Fibroblast of the conjunctiva (primary cell): ENCODE measurements at places on chromosomes 5 and 9.

DNA sequence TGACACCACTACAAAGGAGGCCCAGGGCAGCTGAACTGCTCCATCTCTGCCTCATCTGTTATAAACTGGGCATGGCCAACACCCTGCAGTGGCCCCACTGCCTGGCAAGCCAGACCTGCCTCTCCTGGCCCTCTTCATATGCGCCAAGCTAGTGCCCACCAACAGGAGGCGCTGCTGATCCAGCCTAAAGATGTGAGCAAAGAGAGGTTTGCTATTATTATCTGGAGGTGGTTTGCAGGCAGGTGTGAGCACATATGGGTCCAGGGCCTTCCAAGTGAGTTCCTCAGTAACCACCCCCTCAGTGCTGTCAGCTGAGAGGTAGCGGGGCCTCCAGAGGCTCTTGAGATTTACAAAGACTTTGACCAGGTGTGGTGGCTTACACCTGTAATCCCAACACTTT is 232.2 kb downstream of the SYK start:
- no peak for DNase-seq

DNA sequence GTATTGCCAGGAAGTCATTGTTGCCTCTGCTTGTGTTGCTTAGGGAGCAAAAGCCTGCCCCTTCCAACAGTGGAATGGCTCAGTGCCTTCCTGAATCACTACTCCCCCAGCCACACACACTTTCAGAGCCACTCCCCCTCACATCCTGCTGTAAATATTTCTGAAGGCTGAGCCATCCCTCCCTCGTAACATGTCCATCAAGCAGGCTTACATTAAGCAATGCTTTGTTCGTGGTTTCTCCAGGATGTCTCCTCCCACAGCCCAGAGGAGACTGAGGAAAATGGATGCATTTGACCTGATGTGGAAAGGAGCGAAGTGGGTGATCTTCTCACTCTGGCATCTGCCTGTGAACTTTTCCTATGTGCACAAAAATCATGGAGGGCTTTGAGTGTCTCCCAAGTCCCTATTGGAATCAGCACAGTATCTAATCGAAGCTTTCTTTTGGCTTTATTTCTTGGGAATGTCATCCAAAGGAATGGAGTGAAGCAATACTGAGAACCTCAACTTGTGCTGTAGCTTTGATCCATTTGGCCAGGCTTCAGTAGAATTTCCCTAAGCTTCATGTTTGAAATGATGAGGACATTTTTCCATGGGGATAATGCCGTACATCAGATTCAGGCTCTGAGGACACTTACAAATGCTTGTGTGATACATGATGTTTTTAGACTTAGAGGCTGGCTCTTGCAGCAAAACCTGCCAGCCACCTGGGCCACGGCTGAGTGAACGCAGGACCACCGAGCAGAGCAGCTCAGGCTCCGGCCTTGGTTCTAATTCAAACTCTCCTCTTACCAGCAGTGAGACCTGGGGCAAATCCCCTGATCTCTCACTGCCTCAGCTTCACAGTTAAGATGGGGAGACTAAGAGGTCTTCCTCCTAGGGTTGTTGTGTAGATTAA is 389.1 kb downstream of the ENC1 start:
- DNase-seq = peak; percentile 59

DNA sequence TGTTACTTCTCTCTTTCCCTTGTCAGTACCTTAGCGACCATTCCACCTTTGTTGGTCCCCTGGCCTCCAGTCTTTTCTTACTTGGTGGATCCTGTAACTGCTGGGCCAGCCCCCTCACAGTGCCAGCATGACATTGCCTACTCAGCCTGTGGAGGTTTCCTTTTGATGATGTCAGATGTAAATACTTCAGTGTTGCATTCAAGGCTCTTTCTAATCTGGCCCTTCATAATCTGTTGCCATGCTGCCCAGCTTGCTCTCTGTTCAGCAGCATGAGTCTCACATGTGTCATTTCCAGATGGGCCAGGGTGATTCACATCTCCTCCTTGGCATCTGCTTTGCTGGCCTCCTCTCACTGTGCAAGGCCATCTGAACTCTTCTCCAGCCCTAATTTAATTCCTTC is 57.1 kb downstream of the MAST4 start:
- peak; percentile 45 for DNase-seq

- DNase-seq = no peak
Observed at GRCh38 chr5:56357426-56357825, 124.3 kb upstream of the ANKRD55 start.

DNA sequence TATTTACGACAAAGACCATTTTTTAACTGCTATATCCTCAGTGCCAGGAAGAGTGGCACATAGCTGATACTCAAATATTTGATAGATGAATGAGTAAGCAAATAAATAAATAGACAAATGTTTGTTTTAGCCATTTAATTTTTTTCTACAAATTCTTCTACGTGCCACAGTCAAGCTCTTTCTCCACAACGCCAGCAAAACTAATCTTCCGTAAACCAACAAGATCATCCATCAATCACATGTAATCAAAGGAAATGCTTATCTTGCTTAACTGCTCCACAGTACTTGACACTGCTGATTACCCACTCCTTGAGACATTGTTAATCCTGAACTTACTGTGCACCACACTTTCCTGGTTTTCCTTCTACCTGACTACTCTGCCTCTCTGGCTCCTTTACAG is 136.7 kb downstream of the EDIL3 start:
- DNase-seq = no peak

- DNase-seq = no peak
Observed at GRCh38 chr5:174735498-174736330, 11.3 kb downstream of the MSX2 start.

GRCh38 chr5:131230406-131230805 is 33.4 kb upstream of the CDC42SE2 start:
- no peak for DNase-seq

GRCh38 chr5:91418158-91418557 is 35.0 kb upstream of the ARRDC3 start:
- no peak for DNase-seq

DNA sequence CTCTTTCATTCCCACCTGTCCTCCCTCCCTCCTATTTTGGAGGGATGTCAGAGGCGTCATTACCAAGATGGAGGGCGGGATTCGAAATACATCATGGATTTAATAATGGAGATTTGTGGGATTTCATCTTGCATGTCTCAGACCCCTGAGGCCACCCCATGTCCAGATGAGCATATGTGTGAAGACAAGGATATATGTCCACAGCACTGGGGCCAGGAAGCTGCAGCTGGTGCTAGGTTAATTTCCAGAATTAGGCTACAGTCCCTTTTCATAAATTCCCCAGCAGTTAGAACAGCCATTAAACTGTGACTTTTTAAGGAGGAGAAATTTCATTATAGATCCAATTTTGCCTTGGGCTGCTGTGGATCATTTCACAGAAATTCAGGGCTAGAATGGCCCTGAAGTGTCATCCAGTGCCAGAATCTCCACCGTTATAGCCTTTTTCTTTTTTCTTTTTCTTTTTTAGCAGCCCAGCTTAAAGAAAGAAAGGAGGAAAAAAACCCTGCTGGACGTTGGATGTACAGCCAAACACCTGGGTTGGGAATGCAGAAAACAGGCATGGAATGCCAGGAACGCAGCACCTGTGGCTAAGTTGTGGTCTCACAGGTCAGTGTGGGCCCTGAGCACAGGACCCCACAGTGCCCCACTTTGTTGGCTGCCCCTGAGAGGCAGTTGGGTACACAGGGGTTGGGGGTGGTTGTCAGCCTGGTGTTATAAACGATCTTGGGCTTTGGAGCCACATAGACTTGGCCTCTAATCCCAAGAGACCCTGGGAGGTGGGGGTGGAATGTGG is 50.2 kb upstream of the CXCL14 start:
- DNase-seq = no peak

GRCh38 chr5:139460455-139460854 is 2.1 kb downstream of the ECSCR start:
- no peak for DNase-seq

DNA sequence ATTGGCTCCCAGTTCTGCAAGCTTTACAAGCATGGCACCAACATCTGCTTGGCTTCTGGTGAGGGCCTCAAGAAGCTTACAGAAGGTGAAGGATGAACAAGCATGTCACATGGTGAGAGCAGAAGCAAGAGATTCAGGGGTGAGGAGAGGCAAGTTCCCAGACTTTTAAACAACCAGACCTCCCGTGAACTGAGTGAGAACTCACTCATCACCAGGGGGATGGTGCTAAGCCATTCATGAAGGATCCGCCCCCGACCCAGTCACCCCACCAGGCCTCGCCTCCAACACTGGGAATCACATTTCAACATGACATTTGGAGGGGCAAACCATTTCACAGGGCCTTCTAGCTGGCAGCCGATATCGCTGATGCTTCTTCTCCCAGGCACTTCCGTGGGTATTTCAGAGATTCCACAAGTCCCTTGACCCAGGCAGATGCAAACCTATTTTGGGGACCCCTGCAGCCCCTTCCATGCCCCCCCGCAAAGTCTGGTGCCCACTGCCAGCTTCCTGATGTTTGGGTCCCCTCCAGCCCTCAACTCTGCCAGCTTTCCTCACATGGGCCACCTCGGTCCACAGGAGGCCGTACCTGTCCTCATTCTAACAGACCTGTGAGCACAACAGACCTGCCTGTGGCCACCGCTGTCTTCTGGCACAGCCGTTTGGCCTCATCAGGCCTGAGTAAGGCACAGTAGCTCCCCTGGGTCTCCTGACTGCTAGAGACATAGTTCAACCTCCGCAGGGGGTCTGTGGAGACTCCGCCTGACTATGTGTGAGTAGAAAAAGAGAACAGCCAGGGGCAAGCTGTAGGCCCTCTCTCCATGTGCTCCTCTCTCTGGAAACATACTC is 60.7 kb upstream of the ANGPTL2 start:
- no peak for DNase-seq

GRCh38 chr5:2898661-2899060 is 147.2 kb upstream of the IRX2 start:
- DNase-seq = no peak

DNA sequence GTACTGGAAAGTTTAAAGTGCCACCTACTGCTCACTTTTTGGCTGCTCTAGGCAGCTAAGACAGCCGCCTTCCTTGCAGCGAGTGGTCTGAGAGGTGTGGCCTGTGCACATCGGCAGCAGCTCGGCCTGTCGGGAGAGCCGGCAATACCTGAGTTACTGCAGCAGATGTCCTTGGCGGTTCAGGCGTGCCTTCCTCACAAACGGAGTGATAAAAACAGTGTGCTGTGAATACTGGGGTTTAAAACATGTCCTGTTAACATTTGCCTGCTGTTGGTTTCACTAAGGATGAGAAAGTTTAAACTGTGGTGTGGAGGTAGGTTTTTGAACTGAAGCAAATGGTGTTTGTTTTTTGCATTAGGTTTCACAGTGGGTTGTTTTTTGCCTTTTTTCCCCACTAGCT is 12.9 kb downstream of the TRAF2 start:
- no peak for DNase-seq

DNA sequence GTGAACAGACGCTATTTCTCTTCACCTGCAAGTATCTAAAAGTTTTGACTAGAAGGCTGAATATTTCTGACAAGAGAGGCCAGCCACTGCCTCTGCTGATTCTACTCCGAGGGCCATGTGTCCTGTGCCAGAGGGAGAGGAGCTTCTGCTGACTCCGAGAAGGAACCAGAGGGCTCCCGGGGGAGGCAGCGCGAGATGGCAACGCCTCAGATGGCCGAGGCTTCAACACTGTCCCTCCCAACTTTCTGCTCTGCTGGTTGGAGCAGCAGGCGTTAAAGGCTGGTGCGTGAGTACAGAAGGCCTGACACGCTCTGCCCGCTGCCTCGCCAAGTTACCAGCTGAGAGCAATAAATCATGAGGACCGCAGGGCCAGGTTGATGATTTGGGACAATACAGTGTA is 178.8 kb downstream of the GAPVD1 start:
- DNase-seq = no peak

GRCh38 chr9:126861707-126862103 is 1.3 kb downstream of the ZBTB34 start:
- DNase-seq = peak; percentile 61

- no peak for DNase-seq
Observed at GRCh38 chr5:108380531-108381349, 1.2 kb downstream of the FBXL17 start.

DNA sequence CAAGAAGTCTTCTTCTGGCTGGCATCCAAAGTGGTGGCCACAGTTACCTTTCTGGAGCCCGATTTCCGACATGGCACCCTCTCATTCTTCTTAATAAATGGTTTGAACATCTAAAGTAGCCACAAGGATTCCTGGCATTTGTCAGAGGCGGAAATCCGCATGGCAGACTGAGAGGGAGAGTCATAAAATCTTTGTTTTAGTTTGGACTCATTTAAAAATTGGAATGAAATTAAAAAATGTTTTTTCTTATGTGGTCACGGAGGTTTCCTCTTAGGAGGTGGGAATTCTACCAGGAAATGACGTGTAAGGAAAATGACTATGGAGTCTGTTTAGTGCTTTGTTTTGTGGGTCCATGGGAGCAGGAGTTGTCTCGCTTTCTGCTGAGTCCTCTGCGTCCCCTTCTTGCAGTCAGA is 133.0 kb upstream of the PTCH1 start:
- DNase-seq = no peak

DNA sequence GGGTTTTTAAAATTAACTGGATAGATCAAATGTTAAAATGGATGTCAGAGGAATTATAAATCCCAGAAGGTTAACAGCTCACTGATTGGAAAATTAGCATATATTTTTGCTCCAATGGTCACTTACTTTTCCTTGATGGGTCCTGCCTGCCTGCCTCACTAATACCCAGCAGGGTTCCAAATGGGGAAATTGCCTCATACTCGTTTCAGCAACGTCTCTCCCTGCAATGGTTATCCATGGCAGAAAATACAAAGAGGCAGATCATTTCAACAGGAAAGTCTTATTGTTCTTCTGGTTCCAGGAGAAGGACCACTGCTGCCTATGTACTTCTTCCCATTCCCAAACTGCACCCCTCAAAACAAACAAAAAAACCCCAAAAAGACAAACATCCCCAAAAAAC is 71.3 kb downstream of the ERP44 start:
- DNase-seq = no peak

DNA sequence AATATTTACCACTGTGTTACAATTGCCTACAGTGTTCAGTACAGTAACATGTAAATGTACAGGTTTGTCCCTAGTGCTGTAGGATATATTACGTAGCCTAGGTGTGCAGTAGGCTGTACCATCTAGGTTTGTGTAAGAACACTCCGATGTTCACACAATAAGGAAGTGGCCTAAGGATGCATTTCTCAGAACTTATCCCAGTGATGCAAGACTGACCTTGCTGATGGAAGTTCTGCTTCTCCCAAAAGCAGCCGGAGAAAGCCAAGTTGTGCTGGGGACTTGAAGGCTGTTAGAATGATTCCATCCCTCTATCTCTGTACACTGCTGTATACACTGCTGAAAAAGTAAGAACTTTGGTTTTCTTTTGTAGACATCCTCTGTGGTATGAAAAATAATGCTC is 21.6 kb downstream of the NEUROG1 start:
- no peak for DNase-seq

DNA sequence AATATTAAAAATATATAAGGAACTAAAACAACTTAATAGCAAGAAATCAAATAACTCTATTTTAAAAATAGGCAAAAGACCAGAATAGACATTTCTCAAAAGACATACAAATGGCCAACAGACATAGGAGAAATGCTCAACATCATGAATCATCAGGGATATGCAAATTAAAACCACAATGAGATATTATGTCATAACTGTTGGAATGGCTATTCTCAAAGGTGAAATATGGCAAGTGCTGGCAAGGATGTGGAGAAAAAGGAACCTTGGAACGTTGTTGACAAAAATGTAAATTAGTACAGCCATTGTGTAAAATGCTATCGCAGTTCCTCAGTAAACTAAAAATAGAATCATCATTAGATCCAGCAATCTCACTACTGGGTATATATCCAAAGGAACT is 468.5 kb downstream of the NFIB start:
- DNase-seq = peak; percentile 26
